ENCODE measurements at places on chromosomes 7 and 10. TPM values are rescaled to one million over a fixed set of nuclear protein-coding genes. Genes with fewer than 3 reads are reported as not detected.

PHF14 gene
- 68.3 TPM for polyA plus RNA-seq

NEUROG3 gene
- not detected for polyA plus RNA-seq

CCDC6 gene
- polyA plus RNA-seq, result 43.0 TPM

CRCP gene
- 27.7 TPM for polyA plus RNA-seq

ZNF365 gene
- polyA plus RNA-seq, result 0.46 TPM

ZNF239 gene
- polyA plus RNA-seq, result 9.9 TPM

ZNF485 gene
- polyA plus RNA-seq, result 5.9 TPM

HOXA7 gene
- polyA plus RNA-seq, result 4.8 TPM

PLAC9 gene
- polyA plus RNA-seq, result 87.9 TPM

DNA sequence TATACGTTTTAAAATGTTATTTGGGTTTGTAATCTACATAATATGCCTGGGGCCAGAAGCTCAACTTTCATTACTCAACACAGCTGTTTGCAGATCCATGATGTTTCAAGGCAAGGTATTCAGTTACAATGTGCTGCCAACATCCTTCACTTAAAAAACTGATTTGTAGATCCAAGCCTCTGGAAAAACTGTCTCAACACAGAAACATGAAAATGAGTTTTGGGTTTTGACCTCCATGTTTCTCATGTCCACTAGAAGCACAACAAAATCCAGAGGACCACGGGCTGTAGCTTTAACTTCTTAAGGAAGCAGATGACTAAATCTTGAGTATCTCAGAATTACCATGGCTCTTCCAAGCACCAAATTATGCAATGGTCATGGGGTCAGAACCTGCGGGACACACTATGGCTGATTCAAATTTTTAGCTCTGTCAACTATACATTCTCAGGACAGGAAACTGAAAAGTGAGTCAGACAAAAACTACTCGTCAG, 247.1 kb upstream of the GRB10 start:
- no peak for DNase-seq

- DNase-seq, result no peak
Measured at GRCh38 chr10:13969118-13969791, 361.5 kb downstream of the FRMD4A start.

DNA sequence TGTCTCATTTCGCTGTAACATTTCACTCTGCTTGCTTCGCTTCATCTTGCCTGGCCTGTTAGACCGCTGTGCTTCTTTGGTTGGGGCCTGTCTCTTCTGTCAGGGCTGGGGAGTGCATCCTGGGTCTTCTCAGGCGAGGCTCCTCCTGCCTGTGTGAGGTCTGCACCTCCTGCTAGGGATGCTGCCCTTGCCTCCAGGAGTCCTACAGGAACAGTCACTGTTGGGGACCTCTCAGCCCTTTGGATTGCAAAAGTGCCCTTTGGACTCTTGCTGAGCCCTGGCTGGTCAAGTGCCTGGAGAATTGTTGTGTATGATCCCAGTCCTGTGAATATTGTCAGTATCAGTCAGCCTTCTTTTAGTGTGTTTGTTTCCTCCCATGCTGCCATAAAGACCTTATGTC, 84.1 kb downstream of the MDFIC start:
- DNase-seq, result no peak

DNA sequence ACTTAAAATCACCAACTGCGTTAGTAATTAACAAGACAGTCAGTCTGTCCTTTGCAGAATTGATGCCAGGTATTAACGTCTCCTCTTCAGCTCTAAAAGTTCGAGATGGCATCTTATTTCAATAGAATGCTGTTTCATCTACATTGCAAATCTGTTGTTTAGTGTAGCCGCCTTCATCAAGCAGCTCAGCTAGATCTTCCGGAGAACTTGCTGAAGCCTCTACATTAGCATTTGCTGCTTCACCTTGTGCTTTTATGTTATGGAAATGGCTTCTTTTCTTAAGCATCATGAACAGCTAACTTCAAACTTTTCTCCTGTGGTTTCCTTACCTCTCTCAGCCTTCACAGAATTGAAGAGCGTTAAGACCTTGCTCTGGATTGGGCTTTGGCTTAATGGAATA, 95.5 kb upstream of the FAM20C start:
- no peak for DNase-seq

DNA sequence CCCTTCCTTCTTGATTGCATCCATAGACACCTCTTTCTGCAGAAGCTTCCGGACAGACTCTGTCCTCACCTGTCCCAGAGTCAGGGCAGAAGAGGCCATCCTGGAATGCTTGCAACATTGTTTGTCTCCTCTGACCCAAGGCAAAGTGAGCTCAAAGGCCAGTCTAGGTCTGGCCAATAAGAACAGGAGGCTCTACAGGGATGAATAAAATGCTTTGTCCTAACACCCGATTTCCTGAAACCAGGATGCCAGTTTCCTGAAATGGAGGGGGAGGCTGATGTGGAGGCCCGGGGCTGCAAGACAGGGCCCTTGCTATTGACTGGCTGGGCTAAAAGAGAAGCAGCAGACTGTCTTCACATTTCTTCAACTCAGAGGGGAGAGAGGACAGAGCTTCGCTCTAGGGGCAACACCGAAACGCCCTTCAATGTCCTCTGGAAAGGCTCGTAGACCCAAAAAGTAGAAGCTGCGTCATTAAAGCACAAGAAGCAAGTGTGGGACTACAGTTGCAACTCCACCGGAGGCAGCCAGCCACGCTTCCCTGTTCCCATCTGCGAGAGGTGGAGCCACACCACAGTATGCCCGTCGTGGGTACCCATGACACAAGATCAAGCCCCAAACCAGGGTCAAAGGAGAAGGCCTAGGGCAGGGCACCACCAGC, 29.1 kb upstream of the NDST2 start:
- DNase-seq, result no peak

DNA sequence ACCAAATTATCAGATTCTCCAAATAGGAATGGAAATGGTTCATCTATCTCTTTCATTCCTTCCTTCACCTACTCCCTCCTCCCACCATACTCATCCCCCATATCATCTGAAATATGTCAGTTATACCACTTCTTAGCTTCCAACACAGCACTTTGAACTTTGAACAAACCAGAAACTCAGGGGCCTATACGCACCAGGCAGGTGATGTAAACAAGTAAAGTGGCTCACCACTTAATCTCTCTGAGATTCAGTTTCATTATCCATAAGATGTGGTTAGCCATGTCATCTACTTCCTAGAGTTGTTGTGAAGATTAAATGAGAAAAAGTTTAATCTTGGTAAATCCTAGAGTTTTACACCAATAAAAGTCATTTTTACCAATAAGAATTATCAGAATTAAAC, 65.9 kb upstream of the LRRN3 start:
- DNase-seq, result no peak

GRCh38 chr7:102883098-102883860, 29.5 kb upstream of the LRRC17 start:
- no peak for DNase-seq

DNA sequence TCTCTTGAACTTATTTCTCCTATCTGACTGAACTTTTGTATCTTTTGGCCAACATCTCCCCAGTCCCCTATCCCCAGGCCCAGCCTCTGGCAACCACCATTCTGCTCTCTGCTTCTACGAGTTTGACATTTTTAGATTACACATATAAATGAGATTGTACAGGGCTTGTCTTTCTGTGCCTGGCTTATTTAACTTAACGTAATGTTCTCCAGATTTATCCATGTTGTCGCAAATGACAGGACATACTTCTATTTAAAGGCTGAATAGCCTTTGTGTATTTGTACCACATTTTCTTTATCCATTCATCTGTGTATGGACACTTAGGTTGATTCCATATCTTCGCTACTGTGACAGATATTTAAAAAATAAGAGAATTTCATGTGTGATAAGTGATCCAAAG, 98.6 kb downstream of the LSMEM1 start:
- DNase-seq, result no peak

- no peak for DNase-seq
Measured at GRCh38 chr10:22752272-22752889, 38.0 kb upstream of the PIP4K2A start.

DNA sequence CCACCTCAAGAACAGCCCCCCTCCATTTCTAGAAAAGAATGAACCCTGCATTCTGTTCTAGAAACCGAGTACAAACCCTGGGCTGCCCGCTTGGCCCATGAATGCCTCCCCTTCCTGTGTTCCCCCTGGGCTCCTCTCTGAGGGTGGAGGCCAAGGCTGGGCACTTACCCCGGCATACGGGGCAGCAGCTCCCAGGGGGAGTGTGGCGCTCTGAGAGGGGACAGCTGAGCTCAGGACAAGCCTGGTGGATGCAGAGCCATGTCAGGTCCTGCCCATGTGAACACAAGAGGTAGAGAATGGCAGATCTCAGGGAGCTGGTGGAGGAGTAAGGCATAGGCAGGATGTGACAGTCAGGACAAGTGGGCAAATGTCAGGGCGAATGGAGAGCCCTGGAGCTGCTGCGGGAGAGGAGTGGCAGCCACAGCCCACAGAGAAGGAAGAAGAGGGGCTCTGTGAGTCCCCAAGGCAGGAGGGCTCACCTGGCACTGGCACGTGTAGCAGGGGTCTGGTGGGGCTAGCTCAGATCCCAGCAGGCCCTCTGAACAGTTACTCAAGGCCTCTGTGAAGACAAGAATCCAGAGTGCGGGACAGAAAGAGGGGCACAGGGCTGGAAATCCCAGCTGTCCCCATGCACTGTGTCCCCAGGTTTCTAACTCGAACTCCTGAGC, 18.9 kb downstream of the ATP6V1F start:
- DNase-seq, result no peak

- no peak for DNase-seq
Measured at GRCh38 chr10:97509120-97509680, 10.5 kb downstream of the UBTD1 start.

DNA sequence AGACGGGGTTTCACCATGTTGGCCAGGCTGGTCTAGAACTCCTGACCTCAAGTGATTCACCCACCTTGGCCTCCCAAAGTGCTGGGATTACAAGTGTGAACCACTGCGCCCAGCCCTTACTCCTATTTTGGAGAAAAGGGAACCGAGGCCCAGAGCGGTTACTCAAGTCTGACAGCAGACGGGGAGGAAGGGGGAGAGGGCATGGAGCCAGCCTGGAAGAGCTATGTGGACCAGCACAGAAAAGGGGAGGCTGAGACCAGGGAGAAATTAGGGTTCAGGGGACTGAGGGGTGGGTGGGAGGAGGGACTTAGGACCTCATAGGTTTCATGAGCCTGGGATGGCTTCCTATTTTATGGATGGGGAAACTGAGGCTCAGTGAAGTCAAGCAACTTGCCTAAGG, 1.5 kb downstream of the SFRP5 start:
- DNase-seq, result no peak

GRCh38 chr7:135514856-135515255, 5.0 kb upstream of the CNOT4 start:
- no peak for DNase-seq

- DNase-seq, result no peak
Measured at GRCh38 chr7:75818472-75818871, 4.9 kb upstream of the CCL24 start.

DNA sequence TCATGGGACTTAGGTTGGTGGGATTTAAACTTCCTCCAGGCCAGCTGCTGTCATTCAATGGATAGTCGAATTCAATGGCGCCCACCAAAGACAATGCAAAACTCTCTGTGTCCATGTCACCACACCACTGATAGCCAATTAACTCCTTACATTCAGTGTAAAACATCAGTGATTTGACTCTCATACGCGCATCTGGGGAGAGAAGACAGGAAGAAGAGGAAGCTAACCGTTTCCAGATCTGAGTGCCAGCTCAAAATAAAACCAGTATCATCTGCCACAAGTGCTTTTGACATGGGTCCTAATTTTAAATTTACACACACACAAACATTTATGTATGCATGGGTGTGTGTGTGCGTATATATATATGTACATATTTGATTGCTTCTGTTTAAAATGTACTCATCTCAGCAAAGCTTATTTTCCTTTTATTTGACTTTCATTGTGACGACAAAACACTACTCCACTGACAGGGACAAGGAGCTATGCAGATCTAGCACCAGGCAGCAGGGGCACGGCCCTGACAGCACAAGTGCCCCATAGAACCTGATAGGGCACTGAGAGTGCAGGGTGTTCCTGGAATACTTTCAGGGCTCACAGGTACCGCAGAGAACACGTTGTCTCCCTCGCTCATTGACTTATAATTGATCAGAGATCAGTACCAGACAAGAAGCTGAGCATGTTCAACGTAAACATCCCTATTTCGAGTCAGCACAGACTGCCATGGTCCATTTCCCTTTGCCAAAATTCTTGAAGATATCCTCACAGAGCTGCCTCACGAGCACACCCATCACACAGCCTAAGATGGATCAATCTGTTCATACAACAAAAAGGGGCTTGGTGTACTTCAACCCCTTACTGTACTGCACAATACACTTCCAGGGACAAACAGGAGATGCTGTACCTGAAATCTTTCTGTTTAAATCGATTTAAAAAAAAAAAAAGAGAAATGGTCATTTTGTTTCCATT, 176.1 kb downstream of the COBL start:
- no peak for DNase-seq

- no peak for DNase-seq
Measured at GRCh38 chr7:136290351-136290750, 313.2 kb upstream of the MTPN start.

DNA sequence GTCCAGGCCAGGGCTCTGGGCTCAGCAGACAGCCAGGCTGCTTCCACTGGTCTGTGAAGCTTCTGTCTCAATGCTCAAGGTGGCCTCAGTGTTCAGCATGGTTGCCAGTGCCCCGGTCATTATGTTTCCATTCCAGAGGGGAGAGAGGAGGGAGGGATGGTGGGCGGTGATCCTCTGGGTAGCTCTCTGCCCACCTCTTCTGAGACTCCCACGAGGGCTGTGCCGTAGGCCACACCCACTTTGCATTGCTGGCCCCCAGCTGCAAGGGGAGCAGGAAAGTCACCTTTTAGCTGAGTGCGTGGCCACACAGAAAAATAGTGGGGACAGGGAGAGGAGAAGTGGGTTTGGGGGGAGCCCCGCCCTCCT, 42.5 kb downstream of the FOXK1 start:
- no peak for DNase-seq

DNA sequence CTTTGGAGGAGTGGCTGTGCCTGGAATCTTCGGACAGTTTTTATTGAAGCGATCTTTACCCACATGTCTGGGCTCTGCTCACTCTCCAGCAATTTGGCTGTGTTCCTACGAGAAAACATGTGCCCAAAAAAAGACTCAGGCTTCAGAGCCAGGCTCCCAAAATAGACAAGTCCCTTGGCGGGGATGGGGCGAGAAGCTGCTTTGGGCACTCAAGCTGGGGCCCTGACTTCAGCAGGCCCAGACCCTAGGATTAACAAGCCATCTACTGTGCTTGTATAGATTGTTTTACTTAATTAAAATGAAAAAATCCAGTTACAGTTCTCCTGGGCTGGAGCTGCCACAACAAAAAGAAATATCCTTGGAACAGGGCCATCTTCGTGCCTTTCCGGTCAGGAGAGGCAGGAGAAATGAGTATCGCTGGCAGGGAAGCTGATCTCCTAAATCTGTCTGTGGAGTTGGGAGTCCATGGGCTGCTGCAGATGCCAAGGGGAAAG, 51.4 kb upstream of the PDCD4 start:
- DNase-seq, result peak; percentile 37

- DNase-seq, result no peak
Measured at GRCh38 chr10:124724279-124725027, 19.7 kb downstream of the FAM53B start.

All from right lung (tissue), 10 donors.